ENCODE measurements at places on chromosomes 6 and 20.

DNA sequence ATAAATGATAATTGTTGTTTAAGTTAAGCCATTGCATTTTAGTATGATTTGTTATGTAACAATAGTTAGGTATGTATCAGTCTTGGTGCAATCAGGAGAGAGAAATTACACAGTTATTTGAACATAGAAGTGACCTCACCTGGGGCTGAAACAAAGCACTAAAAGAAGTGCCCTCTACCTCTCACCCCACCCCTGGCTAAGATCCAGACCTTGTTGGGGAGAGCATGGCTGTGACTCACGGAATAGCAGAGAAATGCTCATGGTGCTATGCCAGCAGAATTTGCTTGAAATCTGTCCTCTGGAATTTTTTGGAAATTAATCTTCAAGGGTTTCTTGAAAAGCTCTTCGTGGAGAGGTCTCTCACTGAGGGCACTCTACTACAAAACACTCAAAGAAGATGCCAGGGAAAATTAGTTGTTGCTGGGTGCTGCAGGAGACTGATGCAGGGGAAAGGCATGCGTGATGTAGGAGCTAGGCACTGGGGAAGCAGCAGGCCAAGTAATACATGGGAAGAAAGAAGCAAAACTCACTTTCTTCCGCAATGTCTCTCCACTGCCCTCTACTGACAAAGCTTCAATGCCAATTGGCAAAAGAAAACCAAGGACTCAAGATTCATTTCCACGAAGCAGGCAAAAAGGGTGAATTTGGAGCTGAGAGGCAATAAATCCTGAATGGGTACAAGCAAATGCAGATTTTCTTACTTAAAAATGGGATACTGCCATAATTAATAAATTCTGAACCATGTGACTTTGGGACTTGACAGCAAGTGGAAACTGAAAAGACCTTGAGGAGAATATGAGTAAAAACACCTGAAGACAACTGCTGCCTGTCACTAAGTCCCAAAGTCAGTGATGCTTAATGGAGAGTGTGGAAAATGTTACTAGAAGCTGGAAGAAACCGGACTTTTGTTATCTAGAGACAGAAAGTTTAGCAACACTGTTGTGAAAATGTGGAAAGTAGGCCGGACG is 136.3 kb upstream of the ZNF184 start:
- peak; percentile 38 for DNase-seq

DNA sequence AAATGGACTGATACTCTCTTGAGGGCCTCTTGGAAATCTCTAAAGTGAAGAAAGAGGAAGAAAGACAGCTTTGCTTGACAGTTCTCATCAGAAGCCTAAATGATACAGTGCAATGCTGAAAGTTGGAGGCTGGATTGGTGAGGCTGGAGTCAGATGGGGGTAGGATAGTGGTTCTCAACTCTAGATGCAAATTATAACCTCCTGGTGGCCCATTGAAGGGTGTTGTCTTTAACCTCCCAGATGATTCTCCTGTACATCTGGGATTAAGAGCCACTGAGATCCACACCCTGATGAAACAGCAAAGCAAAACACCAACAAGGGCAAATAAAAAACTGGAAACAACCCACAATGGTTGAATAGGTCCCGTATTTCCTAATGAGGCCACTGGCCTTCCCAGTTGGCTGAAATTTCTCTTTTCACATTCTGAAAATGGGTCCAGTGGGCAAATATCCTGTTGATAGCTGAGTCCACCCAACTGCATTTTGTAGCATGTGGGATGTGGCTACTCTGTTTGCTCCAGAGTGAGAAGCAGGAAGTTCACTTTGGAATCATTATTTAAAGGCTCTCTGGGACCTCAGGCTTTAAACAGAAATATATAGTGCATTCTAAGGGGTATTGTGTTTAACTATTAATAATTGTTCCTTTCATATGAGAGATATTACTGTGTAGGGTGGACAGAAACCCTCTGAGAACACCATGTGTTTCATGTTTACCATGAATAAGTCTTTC is 208.1 kb downstream of the SOX4 start:
- DNase-seq = no peak

GRCh38 chr6:90157441-90157840 is 139.2 kb downstream of the BACH2 start:
- no peak for DNase-seq

- DNase-seq = no peak
Observed at GRCh38 chr6:141551318-141551717, 581.4 kb upstream of the GJE1 start.

GRCh38 chr6:27795697-27796494 is 116.3 kb downstream of the OR2B2 start:
- DNase-seq = peak; percentile 82

DNA sequence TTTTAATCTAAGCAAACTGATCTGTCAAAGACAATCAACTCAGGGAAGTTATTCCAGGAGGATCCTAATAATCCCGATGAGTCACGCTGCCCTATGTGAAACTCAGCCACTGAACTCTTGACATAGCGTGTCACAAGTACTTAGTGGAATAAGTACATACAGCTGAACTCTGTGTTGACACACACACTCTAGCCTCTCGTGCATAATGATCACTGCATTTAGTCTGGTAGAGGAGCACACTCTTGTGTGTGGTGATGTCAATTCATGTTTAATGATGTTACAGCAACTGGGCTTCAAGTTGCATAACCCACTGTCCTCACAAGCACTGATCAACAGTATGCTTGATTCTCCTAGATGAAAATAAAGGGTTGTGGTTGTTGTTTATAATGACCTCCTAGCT is 148.3 kb downstream of the HACE1 start:
- no peak for DNase-seq

DNA sequence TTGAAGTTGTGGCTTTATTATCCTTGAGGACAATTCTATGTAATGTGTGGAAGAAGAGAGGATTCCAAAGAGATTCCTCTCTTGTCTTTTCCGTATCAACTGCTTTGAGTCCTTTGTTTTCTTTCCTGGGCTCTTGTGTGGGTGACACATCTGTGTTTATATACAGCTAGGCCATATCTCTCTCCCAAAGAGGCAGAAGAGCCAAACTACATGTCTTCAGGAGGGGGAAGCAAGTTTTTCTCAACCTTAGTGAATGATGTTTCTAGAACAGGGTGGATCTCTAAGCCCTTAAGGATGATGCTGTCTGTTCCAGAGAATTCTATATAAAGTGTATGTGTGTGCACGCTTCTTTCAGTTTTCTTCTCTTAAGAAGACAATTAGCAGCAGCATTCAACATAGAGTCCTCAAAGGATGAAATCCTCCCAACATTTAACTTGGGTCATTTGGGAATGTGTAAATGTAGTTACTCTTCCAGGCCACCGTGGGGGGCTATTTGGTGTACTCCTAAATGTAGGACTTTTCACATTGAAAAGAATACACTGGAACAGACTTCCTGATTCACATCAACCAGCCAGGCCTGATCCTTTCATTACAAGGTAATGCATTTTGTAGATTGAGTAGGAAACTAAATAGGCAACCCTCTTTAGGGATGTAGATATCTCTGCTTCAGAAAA is 92.8 kb upstream of the EEF1E1 start:
- DNase-seq = no peak

DNA sequence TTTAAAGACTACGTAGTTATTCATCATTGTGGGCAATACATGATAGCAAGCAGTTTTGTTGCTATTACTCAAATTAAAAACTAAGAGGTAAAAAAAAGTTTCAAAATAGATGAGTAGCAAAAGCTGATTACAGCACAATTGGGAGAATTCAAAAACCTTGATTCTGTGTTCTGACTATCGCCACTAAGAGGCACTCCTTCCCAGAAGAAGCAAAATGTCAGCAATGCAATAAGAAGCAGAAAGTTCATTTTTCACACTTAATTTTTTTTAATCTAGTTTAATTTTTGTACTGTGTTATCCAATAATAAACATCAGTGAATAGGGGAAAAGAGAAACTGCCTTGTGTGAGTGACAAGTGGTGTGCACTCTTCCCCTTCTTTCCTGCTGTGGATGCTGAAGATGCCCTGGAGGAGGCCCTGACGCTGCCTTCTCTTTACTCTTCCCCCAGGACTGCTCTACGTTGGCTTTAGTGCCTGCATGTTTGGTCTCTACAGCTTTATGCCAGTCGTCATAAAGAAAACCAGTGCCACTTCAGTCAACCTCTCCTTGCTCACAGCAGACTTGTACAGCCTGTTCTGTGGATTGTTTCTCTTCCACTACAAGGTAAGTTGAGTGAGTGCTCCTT is 263.2 kb upstream of the PLN start:
- no peak for DNase-seq

GRCh38 chr6:110055387-110055735 is 77.2 kb downstream of the GPR6 start:
- DNase-seq = no peak

DNA sequence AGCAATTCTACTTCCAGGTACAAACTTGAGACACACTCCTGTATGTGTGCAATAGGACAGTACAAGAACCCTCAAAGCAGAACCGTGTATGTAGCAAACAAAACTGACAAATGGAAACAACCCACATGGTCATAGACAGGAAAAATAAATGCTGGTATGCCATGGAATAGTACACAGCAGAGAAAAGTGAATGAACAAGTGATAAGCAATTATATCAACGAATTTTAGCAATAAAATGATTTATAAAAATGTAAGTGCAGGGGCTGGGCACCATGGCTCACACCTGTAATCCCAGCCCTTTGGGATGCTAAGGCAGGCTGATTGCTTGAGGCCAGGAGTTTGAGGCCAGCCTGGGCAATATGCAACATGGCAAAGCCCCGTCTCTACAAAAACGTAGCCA is 9.3 kb downstream of the RIPOR3 start:
- DNase-seq = no peak

- no peak for DNase-seq
Observed at GRCh38 chr6:134346932-134347545, 29.1 kb upstream of the SGK1 start.

- no peak for DNase-seq
Observed at GRCh38 chr20:46740214-46740609, 30.8 kb downstream of the SLC2A10 start.

- no peak for DNase-seq
Observed at GRCh38 chr6:56528412-56528841, 114.3 kb downstream of the DST start.

- no peak for DNase-seq
Observed at GRCh38 chr6:74050921-74051320, 354.9 kb downstream of the CD109 start.

DNA sequence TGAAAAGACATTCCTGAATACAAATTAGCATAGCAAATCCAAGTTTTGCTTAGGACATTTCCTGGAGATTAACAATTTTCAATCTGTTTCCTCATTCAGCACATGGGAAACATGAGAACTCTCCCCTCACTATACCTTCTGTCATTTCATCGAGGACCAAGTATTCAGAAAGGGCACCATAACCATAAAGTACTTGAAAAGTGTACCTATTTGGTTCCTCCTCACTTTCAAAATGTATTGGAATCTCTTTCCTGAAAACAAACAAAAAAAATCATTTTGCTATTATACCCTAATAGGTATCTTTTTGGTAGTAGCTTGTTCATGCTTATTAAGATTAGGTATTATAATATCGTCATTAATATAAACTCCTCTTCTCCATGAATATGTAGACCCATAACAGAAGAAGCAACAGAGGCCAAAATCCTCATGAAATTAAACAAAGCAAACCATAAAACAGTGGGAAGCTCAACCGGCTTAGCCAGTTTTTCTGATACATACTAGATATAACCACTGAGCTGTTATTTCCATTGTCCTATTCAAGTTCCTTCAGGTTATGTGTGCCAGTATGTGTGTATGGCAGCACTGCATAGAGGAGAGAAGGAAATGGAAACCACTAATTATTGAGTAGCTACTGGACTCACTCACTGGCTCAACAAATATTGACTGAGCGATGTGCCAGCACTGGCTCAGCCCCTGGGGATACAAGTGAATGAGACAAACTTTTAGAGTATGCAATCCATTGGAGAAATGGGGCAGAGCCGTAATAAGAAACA is 274.0 kb downstream of the MAFB start:
- DNase-seq = no peak

GRCh38 chr20:50844430-50845100 is 49.7 kb downstream of the BCAS4 start:
- peak; percentile 41 for DNase-seq

DNA sequence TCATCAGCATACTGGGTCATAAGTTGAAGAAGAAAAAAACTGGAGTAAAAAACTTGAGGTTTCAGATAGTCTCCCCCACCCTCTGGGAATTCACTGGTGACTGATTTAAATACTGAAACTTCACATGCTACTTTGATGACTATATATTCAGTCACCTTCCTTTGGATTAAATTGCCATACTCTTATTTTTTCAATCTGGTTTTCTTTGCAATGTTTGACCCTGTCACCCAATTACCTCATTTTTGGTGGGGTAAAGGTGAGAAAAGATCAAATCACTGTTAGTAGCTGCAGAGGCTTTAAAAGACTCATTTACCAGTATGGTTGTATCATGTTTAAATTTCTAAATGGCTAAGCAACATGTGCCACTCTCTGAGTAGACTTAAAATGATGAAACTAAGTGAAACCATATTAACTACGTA is 862.7 kb upstream of the FLRT3 start:
- no peak for DNase-seq

- DNase-seq = no peak
Observed at GRCh38 chr6:5394280-5394679, 133.0 kb downstream of the FARS2 start.

DNA sequence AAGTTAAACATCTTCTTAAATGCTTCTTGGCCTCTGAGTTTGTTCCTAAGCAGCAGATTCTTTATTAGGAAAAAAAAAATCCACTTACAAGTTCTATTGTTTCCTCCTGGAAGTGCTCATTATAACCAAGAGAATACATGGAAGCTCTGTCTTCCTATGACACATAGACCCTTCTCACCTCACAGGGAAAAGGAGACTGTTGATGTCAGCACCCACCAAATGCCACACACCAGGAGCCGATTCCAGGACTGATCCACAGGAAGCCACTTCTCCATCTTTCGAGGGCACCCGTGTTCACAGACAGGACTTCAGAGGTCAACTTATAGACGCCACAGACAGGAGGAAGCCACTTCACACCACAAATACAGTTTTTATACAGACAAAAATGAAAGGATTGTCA is 13.4 kb upstream of the BNIP5 start:
- DNase-seq = no peak

DNA sequence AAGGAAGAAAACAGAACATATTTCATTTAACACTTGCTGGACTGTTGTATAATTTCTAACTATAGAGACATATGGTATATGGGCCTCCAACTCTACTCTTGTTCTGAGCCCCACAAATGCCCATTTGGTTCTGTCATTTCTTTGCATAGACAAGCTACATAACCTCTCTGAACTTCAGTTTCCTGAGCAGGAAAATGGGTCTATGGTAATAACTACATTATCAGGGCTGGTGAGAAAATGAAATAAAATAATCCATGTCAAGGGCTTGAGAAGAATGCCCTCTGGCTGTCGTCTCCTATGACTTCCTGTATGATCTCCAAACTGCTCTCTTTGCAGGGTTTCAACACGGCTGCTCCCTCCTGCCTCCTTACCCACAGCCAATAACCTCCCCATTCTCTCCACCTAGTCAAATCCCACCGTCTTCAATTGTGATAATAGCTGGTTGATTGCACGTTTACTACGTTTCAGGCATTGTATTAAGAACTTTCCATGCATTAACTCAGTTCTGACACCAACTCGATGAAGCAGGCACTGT is 12.0 kb downstream of the ZCCHC3 start:
- no peak for DNase-seq

Measured in activated CD4-positive, alpha-beta T cell treated with anti-CD3 and anti-CD28 coated beads, Interleukin-2, amount 10 ng/mL, durations not matched to agents 7 days and 5 days (primary cell).